ENCODE measurements at places on chromosomes 6 and 20.

DNA sequence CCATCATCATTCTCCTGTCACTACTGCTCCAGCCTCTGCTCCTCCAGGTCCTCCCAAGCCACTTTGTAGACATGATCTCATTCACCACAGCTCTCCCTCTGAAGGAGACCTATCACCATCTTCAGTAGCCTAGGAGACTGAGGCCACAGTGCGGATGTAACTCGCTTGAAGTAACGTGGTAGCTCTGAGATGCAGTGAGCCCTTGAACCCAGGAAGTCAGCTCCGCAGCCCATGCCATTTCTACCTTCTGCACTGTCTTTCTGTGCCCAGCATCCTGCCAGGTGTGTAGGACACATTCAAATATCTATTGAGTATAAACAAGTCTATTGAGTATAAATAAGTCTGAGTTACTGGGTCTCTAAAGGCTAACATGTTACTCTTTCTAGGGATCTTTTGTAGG lies 164.4 kb downstream of the CDH26 start:
- no peak for DNase-seq

GRCh38 chr6:42599558-42599957 lies 35.7 kb downstream of the UBR2 start:
- no peak for DNase-seq

- peak; percentile 81 for DNase-seq
These were observed 2.7 kb upstream of the COL12A1 start for GRCh38 chr6:75208298-75209183.

GRCh38 chr6:8859501-8859900 lies 424.2 kb upstream of the SLC35B3 start:
- no peak for DNase-seq

GRCh38 chr20:42380287-42380686 lies 762.1 kb upstream of the CHD6 start:
- no peak for DNase-seq

DNA sequence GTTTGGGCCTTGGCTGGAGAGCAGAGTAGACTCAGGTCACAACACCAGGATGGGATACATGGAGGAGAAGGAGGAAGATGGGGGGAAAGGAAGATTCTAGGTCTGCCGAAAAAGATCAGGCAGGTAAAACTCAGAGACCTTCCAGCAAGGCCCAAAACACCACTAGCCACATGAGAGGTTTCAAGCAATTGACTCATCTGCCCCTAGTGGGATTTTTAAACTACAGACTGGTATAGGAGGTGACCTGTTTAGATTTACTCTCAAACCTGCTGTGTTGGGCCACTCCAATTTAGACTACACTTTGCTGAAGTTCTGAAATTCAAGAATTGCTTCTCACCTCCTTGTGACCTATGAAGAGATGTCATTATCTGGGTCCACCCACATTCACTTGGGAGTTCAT lies 236.9 kb upstream of the SASH1 start:
- DNase-seq, result no peak

- DNase-seq, result no peak
These were observed 369.4 kb downstream of the UTRN start for GRCh38 chr6:144654506-144654905.

DNA sequence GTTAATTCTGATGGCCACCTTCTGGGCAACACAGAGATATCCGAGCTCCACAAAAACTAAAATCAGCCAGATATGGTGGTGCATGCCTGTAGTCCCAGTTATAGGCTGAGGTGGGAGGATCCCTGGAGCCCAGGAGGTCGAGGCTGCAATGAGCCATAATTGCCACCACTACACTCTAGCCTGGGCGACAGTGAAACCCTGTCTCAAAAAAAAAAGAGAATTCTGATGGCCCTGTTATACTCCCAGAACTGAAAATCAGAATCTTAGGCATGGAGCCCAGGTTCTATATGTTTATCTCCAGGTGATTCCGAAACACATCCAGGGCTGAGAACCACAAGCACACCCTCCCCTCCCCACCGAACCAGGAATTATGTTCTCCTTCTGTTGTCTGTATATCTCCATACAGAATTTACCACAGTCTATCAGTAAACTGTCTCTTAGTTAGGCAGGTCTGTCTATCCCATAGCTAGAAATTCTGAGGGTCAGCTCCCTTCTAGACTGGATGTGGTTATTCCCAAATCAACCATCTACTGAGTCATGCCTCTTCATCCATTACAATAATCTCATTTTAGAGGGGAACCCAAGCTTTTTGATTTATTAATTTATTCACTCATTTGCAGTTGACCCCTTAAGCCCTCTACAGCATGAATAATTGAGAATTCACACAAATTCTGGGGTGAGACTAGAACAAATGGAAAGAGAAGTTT lies 24.8 kb upstream of the CCND3 start:
- DNase-seq, result no peak

DNA sequence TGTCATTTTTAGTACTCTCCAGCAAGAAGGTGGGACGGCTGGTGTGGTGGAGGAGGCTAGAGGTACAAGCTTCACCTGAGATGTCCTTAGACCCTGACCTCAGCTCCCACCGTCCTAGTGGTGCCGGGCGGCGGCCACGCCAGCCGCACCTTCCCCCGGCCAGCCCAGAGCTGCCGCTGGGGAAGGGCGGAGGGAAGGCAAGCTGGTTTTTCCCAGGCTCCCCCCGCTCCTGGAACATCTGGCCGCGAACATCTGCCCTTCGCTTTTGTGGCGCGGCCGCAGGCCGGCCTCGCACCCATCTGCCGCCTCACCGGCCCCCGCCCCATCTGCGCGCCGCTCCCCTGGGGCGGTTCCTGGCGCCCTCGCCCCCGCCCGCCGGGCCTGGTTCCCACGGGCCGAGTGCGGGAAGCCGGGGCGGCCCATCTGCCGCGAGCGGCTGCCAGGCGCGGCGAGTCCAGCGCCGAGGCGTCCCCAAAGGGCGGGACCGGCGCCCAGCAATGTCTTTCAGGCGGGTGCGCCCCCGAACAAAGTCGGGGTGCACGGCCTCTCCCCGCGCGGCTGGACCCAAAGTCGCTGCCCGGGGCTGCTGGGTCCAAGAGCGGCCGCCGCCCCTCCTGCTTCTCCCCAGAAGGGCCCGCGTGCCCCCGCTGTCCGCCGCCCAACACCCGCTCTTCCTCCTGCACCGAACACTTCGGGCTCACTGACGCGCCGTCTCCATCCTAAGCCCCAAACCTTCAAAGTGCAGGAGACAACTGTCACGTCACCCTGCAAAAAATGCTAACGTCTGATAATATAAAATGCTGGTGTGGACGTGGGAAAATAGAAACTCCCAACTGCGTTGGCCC lies 17.3 kb upstream of the ID1 start:
- DNase-seq, result no peak

DNA sequence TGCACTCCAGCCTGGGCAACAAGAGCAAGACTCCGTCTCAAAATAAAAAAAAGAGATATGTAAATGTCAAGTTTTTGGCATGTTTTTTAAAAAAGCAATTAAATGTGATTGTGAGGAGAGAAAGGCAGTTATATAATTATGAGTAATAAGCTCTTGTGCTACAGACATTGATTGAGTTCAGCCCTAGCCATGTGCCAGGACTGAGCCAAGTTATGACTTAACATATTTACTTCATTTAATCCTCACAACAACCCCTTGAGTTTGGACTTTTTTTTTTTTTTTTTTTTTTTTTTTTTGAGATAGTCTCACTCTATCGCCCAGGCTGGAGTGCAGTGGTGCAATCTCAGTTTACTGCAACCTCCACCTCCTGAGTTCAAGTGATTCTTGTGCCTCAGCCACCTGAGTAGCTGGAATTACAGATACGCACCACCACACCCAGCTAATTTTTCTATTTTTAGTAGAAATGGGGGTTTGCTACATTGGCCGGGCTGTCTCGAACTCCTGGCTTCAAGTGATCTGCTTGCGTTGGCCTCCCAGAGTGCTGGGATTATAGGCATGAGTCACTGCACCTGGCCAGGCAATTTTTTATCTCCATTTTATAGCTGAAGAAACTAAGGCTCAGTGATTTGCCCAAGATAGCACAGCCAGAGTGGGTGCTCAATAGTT lies 15.0 kb upstream of the CSE1L start:
- DNase-seq, result no peak

GRCh38 chr20:32991383-32991782 lies 12.8 kb downstream of the SUN5 start:
- DNase-seq, result no peak

DNA sequence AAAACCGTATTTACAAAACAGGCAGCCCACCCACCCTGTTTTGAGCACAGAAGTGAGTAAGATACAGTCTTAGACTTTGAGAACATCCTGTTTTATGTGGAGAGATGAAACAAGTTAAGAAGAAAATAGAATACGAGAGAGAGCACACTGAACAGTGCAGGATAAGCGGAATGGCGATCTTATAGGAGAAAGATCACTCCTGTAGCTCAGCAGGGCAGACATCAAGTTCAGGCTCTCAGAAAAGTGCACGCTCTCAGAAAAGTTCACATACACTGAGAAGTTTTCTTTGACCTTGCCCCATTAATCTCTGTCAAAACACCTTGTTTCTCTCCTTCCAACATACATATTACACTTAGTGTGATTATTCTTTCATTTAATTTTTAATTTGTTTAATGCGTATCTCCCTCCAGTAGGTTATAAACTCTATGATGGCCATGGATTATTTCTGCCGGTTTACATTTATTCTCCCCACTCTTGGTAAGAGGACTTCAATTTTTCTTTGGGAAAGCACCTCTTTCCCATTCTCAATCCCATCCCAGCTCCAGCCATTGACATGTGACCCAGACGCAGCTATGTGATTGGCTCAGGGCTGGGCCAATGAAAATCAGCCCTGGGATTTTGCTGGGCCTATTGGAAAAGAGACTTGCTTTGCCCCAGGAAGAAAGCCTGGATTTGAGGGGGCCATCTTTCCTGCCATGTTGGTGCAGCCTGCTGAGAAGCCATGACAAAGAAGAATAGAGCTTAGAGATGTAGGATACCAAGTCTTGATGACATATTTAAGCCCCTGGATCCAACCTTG lies 16.2 kb downstream of the KCNB1 start:
- no peak for DNase-seq

GRCh38 chr20:47269309-47270165 lies 87.0 kb downstream of the ZMYND8 start:
- DNase-seq, result no peak

- no peak for DNase-seq
These were observed 308.9 kb downstream of the DHX35 start for GRCh38 chr20:39270837-39271604.

DNA sequence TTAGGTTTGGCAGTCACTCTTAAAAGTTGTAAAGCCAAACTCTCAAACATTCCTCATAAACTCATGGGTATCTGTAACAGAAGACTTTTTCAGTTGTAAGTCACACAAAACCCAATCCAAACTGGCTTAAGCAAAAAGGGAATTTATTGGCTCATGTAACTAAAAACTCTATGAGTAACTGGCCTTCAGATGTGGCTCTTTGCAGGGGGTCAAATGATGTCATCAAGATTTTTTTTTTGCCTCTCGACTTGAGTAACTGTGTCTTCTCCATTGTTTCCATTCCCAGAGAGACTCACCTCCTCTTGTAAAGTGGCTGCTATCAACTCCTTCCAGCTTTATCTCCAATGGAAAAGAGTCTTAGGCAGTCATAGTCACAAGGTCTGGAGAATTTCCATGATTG lies 645.0 kb downstream of the DHX35 start:
- DNase-seq, result no peak

GRCh38 chr20:36230019-36230418 lies 6.3 kb upstream of the AAR2 start:
- no peak for DNase-seq

DNA sequence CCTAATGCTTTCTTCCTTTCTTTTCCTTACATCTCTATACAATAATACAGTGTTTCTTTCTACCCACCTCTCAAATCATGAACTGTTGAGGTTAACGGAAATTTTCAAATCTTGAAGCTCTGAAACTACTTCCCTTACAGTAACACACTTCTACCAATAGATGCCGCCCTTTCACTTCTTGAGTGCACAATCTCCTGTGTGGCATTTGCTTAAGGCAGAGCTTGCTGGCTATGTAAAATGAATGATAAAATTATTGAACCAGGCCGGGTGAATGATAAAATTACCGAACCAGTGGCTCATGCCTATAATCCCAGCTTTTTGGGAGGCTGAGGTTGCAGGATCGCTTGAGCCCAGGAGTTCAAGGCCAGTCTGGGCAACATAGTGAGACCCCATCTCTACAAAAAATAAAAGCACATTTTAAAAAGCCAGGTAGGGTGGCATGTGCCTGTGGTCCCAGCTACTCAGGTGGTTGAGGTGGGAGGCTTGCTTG lies 56.8 kb downstream of the KCNS1 start:
- DNase-seq, result peak; percentile 42

GRCh38 chr6:21431526-21431925 lies 162.0 kb upstream of the SOX4 start:
- DNase-seq, result no peak

DNA sequence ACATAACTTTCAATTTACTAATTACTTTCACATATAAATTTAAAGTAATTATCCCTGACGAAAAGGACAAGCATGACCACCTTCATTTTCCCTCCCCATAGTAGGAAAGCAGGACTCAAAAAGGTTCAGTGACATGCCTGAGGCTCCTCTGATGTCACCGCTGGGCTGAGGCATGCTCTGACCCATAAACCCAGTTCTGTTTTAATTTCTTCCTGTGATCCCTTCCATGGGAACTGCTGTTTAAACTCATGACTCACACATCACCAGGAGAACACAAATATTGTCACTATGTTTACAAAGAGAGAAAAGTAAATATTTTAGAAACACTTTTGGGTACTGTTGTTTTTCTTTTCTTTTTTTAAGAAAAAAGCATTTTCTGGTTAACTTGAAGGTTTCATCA lies 38.0 kb upstream of the NR2E1 start:
- DNase-seq, result no peak

- DNase-seq, result no peak
These were observed 225.0 kb upstream of the TENT5A start for GRCh38 chr6:81977486-81977885.

DNA sequence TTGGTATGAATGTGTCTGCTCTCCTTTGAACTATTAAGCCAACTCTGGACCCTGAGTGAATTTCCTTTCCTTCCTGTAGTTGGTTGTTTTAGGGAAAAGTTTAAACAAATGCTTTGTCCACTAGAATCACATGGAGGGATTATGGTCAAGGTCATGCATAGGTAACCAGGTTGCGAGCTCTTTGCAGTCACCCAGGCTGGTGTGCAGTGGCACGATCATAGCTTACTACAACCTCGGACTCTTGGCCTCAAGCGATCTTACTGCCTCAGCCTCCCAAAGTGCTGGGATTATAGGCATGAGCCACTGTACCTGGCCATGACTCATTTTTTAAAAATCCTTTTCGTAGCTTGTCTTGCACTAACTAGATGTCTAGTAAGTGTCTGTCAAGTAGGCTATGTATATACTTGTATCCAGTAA lies 88.0 kb upstream of the SOX4 start:
- DNase-seq, result no peak

DNA sequence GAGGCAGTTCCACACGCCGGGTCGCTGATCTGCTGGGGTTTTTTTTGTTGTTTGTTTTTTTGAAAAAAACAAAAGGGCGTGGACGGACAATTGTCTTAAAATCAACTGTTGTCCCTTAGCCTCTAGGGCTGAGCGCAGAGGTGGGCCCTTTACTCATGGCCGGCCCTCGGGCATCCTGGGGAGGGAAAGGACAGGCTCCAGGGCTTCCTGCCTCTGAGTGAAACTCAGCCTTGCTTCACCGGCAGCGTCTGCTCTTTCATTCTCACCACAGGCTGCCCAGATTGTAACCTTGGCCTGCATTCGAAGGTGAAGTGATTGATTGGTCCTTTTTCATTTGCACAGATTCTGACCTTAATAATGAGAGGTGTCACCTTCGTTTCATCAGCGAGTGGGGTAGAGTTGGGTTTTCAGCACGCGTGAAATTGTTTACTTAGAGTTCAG lies 797 bp downstream of the SMIM13 start:
- DNase-seq, result peak; percentile 69

Data from stimulated activated naive CD8-positive, alpha-beta T cell treated with anti-CD3 and anti-CD28 coated beads, Interleukin-15, amount 100 ng/mL, for 72 hours (primary cell).